ENCODE measurements at places on chromosomes 3 and 15.
A peak's percentile ranks its signal among the peaks of the same experiment; 100 is the strongest.

GRCh38 chr3:187961366-187961765 lies 192.6 kb upstream of the LPP start:
- DNase-seq = no peak

- DNase-seq = peak; percentile 61
Measured at GRCh38 chr15:31488437-31489204, 162.0 kb downstream of the KLF13 start.

- DNase-seq = no peak
Measured at GRCh38 chr3:42351207-42351606, 59.2 kb downstream of the LYZL4 start.

DNA sequence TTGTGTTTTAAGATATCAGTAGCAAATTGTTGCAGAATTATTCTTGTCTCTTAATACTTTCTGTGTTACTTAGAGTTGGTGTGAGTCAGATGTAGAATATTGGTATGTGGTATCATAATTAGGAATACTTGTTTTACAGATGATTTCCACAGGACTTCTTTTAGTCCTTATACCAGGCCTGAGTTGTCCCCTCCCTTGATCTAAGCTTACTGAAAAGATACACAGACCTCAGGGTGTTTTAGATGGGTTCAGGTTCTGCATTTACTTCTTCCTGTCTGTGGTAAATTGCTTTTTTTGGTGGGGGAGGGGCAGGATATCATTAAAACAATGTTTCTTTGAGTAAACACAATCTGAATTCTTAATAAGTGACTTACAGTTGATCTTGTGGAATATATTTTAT lies 14.2 kb downstream of the DZIP3 start:
- DNase-seq = peak; percentile 18

Data from GDM1 (cell line).